Stimulated activated CD4-positive, alpha-beta T cell treated with anti-CD3 and anti-CD28 coated beads, Interleukin-2, amount 100 ng/mL, for 48 hours (primary cell): ENCODE measurements at places on chromosomes 5 and 9.

DNA sequence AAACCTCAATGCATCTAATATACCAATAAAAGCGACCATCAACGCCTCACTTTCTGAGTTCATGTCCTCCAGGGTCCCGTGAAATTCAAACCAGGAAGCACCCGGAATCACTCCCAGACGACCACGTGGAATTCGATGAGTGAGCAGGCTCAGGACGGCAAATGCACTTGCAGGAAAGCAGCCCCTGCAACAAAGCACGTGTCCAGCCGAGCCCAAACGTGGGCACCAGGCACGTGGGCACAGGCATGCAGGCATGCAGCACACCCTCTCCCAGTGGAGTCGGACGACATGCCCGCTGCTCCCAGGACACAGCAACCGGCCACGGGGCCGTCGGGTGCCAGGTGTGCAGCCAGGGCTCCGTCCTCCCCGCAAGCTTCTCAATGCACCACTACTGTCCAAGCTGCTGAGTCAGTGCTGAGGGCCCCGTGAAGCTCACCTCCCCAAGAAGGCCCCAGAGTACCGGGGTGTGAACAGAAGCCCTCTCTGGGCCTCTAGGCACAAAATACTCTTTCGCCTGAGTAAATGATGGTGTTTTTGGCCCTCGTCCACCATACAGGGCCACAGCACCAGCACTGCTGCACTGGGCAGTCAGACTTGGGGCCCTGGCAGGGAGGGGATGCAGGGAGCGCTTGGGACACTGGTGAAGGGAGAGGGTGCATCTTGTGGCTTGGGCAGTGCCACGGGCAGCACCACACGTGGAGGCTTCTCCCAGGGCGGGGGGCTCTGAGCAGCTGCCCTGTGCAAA is 87.6 kb downstream of the VAV2 start:
- no peak for DNase-seq

DNA sequence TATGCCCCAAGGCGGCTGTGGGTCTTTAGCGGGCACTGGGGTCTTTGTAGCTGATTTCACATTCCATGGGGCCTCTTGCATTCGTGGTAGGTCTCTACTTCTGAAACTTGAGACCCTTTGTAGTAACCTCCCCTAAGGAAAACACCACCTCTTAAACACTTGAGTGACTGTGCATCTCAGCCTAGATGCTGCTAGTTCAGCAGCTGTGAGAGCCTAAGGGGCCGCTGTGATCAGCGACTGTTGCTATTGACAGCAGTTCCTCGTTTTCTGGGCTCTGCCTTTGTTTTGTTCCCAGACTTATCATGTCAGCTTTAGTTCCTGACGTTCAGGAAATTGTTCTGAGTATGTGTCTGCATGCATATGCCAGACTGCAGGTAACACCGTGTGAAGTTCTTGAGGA is 171.2 kb downstream of the HSPA4 start:
- no peak for DNase-seq

DNA sequence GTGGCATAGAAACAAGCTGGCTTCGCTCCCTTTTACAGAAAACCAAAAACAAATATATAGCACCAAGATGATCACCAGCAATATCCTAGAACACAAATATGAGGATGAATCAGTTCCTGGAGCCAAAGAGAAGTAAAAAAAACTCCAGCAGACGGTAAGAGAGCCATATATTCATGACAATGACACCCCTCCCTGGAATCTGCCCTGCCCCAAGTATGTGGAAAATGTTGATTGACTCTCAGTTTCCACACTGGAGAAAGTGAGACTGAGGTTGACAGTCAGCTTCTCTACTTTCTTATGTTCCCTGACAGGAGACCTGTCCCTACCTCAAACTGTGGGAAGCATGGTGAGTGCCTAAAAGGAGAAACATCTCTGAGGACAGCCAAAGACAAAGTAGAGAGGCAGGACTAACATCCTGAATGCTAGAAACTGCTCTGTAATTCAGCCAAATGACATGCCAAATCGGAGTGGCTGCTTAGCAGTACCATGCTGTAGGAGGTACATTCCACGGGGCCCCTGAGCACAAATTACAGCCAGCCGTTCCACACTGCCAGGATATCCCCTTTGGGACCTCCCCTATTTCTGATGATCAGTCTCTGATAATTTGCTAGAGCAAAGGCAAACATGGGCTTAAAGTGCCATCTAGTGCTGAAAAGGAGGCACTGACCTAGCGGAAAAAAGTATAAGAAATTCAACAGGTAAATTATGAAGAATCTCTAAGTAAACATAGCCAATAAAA is 424.0 kb upstream of the RGMB start:
- DNase-seq = no peak

DNA sequence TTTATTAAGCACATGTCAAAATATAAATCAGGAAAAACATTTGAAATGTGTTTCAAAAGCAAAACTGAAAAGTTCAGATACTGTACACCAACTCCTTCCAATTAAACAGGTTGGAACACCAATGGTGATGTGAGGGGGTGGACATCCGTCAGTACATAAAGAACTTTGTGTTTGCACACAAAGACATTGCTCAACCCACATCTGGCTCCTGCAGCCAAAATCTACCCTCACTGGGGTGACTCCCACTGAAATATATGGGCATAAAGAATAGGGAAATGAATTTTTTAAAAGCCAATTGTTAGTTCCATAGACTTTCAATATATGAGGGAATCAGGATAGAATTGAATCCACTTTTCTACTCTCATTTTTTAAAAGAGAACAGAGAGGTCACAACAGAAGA is 63.9 kb downstream of the MEGF9 start:
- DNase-seq = no peak

DNA sequence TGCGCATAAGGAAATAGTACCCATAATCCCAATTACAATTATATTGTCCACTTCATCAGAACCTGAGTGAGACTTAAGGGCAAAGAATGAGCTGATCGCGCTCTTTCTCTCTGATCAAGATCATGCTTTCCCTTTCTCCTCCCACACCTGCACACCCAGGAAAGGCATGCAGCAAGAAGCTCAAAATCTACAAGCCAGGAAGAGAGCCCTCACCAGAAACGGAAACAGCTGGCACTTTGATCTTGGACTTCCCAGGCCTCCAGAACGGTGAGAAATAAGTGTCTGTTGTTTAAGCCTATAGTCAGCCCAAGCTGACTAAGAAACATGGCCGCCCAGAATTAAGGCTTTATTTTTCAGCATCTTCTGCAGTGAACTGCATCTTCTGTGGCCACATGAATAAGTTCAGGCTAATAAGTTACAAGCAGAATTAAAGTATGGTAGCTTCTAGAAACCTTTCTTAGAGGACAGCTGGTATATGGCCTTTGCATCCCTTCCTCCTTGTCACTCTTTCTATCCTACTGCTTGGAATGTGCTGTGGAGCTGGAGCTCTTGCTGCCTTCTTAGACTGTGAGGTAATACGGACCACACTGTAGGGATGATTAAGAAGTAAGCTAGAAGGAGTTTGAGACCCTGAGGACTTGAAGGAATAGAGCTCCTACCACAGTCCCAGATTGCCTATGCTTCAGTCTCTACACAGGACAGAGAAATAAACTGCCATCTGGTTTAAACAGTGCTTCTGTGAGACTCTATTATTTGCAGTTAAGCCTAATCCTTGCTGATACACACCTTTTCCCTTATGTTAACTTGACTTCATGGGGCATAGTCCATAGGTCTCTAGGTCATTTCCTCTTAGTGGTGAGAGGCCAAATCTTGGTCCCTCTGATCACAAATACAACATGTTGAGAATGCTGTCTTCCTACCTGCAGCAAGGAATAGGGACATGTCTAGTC is 17.2 kb downstream of the OR2S2 start:
- no peak for DNase-seq

DNA sequence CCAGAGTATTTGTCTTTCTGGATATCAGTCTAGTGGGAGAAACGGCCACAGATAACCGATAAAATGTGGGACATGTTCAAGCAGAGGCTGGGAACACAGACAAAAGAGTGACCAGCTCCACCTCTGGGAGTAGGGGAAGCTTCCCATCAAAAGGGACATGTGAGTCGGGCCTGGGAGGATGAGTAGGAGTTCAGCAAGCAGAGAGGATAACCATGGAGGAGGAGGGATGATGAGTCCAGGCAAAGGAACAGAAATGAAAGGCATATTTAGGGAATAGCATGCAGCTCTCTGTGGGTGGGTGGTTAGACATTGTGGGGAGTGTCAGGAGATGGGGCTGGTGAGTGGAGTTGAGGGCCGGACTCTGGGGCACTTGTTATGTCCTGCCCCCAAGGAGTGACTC is 61.5 kb downstream of the ERGIC1 start:
- DNase-seq = no peak

GRCh38 chr5:123433596-123433995 is 10.4 kb upstream of the CEP120 start:
- DNase-seq = no peak

DNA sequence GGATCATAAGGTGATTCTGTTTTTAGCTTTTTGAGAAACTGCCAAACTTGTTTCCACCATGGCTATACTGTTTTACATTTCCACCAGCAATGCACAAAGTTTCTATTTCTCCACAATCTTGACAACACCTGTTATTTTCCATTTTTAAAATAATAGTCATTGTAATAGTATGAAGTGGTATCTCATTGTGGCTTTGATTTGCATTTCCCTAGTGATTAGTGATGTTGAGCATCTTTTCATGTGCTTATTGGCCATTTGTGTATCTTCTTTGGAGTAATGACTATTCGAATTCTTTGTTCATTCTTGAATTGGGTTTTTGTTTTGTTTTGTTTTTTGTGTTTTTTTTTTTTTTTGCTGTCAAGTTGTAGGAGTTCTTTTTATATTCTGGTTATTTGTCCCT is 4.9 kb downstream of the GARNL3 start:
- no peak for DNase-seq

GRCh38 chr9:27614551-27614950 is 41.3 kb upstream of the C9orf72 start:
- DNase-seq = no peak

- DNase-seq = no peak
Observed at GRCh38 chr9:86605303-86605702, 251.1 kb upstream of the TUT7 start.

GRCh38 chr5:152218694-152219093 is 186.4 kb downstream of the NMUR2 start:
- DNase-seq = no peak

DNA sequence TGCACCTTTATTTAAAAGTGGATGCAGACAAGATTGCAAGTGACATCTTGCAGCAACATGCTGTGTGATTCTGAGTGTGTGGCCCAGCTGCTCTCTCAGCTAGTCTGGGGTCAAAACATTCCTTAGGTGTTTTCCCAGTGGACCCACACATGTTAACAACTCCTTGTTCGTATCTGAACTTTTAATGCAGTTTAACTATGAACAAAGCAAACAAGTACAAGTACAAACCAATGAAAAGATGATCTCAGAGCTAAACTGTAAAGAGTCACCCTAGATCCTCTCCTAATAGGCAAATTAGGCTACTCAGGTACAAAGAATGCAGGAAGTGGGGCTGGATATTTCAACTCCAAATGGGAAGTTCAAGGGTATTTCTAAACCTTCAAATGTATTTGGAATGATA is 108.4 kb downstream of the ENTREP1 start:
- no peak for DNase-seq

DNA sequence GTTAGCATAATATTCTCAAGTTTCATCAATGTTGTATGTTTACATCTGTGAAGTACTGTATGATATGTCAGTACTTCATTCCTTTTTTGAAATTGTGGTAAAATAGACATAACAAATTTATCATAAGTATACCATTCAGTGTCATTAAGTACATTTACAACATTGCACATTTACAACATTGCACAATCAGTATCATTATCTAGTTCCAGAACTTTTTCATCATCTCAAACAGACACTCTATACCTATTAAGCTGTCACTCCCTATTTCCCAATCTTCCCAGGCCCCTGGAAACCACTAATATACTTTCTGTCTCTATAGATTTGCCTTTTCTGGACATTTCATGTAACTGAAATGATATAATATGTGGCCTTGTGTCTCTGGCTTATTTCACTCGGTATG is 75.1 kb upstream of the ATG10 start:
- no peak for DNase-seq

DNA sequence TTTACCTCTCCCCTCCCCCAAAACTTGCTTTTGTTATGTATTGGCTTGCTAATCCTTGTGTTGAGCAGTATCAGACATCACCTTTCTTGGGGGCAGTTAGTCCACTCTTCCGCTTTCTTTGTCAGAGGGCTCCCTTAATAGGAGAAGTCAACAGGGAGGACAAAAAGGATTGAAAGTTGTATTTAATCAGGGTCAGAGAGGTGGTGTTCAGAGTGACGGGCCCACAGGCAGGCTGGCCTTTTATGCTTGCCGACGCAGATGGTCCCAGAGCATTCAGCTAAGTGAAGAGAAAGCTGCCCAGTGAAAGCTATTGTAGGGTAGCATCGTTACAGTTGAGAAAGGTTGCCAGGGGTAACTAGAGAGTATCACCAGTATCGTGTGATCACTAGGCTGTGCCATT is 131.1 kb downstream of the ZCCHC7 start:
- no peak for DNase-seq

DNA sequence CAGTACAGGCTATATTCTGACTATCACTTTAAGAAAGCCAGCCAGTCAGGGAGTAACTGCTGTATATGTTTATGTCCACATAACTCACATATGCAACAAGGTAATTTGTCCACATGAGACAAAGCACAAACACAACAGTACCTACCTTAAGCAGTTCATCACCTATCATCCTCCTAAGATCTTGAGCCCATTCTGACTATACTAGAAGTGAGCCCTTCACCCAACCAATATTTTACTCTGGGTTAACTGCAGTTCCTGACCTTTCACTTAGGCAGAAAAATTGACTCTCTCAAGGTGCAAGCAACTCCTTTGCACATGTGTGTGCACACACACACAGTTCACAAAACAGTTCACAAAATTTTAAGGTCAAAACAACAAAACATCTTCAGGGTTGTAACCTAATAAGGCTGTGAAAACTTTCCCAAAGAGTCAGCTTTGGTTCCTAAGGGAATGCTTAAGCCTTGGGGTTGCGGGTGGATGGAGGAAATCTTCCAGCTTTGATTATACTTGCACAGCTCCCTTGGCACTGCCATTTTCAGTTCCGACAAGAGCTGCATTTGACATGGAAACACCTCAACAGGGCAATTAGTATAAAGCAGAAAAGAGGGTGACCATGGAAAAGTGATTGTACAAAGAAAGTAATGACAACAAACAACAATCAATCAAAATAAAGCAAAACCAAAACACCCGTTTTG is 215.3 kb downstream of the NFIB start:
- DNase-seq = no peak

- DNase-seq = no peak
Observed at GRCh38 chr9:35980289-35981011, 22.5 kb upstream of the OR2S2 start.

DNA sequence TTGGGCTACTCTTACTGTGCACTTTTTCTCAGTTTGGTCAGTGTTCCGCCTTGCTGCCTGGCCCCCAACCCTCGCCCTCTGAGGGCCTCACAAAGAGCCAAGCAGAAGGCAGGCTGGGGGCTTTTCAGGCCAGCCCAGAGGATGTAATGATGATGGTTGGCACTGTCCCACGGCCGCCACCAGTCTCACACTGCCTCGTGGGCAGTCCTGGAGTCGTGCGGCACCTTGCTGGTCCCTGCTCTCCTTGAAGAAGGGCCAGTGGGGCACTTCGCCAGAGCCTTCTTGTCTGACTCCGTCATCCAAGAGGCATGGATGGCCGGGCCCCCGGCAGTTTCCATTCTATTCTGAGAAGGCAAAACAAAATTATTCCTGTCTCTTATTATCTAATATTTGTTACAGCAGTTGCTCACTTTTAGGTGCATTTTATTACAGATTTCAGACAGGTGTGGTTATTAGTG is 21.0 kb downstream of the TENT4A start:
- DNase-seq = no peak

- no peak for DNase-seq
Observed at GRCh38 chr5:94884311-94884710, 265.8 kb downstream of the SLF1 start.
